Activated naive CD8-positive, alpha-beta T cell treated with anti-CD3 and anti-CD28 coated beads, Interleukin-2, amount 50 U/mL, for 24 hours (primary cell): ENCODE measurements at places on chromosomes 2 and 18.
A peak's percentile ranks its signal among the peaks of the same experiment; 100 is the strongest.

DNA sequence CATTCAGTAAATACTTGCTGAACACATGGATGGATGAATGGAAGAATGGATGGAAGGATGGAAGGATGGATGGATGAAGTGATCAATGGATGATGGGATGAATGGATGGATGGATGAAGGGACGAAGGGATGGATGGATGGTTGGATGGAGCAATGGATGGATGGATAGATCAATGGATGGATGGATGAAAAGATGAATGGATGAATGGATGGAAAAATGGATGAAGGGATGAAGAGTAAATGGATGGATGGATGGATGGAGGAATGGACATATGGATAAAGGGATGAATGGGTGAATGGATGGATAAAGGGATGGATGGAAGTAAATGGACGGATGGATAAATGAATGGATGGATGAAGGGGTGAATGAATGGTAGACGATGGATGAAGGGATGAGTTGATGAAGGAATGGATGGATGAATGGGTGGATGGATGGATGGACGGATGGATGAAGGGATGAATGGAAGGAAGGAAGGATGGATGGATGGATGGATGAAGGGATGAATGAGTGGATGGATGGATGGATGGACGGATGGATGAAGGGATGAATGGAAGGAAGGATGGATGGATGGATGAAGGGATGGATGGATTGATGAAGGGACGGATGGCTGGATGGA is 13.9 kb upstream of the ID2 start:
- H3K4me3 ChIP-seq: no peak overlapping the region
- peaks cover 23% of the 10 kb centered on the region for H3K4me1 ChIP-seq
- DNase-seq: no peak
- no peaks in the 10 kb centered on the region for H3K36me3 ChIP-seq

DNA sequence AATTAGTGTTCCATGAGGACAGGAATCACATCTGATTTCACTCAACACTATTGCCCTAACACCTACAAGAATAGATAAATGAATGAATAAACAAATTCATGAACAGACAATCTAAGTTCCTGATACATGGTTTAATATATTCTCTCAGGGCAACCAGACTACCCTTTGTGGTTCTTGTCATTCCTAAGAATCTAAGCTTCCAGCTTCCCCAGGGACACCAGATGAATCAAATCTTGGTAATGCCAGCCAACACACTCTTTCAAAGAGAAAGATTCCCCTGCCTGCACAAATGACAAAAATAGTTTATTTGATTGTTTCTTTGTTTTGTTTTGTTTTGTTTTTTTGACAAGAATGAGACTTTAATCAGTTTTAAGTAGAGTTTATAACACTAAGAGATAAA is 237.5 kb upstream of the CHAC2 start:
- H3K27me3 ChIP-seq: peaks cover 7% of the 10 kb centered on the region
- H3K4me3 ChIP-seq: no peak overlapping the region
- no peaks in the 10 kb centered on the region for H3K36me3 ChIP-seq
- no peaks in the 10 kb centered on the region for H3K4me1 ChIP-seq
- DNase-seq: no peak

DNA sequence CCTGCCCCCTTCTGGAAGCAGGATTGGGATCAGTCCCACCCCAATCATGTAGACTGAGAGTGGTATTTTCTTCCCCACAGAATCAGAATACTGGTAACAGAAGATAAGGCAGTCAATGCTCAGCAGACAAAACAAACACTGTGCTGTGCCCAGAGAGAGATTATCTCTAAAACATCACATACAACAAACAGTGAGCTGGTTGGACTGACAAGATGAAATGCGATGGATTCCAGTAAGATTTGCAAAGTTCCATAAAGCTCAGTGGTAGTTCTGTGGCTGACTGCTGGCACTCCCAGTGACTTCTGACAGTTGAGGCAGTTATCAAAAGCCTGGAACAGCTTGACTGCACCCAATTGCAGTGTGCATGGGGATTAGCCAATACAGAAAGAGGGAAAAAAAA is 311.5 kb upstream of the MGAT5 start:
- no peak overlapping the region for H3K27ac ChIP-seq
- no peaks in the 10 kb centered on the region for H3K4me1 ChIP-seq

- H3K27ac ChIP-seq: no peak overlapping the region
- H3K27me3 ChIP-seq: peaks cover 5% of the 10 kb centered on the region
- no peak for DNase-seq
- H3K4me1 ChIP-seq: no peaks in the 10 kb centered on the region
- no peaks in the 10 kb centered on the region for H3K36me3 ChIP-seq
These were observed 407.9 kb downstream of the HRH4 start for GRCh38 chr18:24868311-24868710.

- H3K4me3 ChIP-seq: no peak overlapping the region
- H3K27me3 ChIP-seq: no peaks in the 10 kb centered on the region
- H3K27ac ChIP-seq: no peak overlapping the region
- no peak for DNase-seq
- H3K36me3 ChIP-seq: no peaks in the 10 kb centered on the region
- no peaks in the 10 kb centered on the region for H3K4me1 ChIP-seq
These were observed 130.5 kb downstream of the DYSF start for GRCh38 chr2:71583876-71584275.

- no peaks in the 10 kb centered on the region for H3K4me1 ChIP-seq
- peaks cover 8% of the 10 kb centered on the region for H3K27me3 ChIP-seq
- no peak overlapping the region for H3K27ac ChIP-seq
- DNase-seq: no peak
These were observed 338.6 kb downstream of the STK39 start for GRCh38 chr2:167908786-167909185.

DNA sequence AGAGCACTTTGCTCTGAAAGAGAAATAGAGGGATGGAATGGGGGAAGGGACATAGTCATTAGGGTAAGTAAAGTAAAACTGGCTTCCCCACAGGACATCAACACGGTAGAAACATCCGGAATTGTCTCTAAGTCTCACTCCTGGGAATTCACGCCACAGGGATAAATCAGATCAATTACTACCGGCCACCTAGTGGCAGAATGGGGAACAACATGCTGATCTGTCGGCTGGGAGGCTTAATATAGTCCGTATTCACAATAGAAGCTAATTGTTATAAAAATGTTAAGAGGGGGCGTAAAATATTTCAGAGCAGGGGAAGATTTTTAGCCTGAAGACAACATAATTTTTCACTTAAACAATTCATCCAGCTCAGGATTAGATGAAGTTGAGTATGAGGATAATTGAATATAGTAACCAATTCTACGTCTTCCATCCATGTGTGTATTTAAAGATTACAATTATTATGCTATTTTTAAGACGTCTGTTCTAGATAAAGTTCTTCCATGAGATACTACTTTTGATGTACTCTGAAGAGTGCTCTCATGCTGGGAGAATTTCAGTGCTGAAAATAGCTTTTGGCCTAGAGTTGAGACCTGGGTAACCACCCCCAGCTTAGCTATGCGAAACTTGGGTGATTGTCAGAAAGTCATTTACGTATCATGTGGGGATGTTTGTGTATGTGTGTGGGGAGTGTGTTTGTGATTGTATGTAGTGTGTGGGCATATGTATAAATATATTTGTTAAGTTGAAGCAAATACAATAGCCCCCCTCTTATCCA is 65.7 kb downstream of the LRRTM1 start:
- H3K27me3 ChIP-seq: no peaks in the 10 kb centered on the region
- no peak overlapping the region for H3K4me3 ChIP-seq
- peak; percentile 18 for DNase-seq
- H3K4me1 ChIP-seq: no peaks in the 10 kb centered on the region
- H3K36me3 ChIP-seq: no peaks in the 10 kb centered on the region

DNA sequence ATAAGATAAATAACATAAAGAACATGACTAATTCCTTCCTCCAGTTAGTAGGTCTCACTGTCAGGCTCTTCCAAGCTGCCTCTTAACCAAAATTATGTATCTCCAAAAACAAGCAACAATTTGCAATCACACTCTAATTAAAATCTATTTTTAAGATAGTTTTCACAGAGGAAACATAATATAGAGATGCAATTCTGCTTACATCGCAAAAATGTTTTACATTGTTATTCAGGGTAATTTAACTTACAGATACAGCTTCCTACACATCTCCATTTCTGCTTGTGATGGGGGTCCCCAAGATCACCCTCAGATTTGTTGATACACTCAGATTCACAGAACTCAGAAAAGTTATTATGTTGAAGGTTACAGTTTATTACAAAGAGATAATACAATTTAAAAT is 115.5 kb downstream of the DSC3 start:
- H3K4me1 ChIP-seq: no peaks in the 10 kb centered on the region
- no peak overlapping the region for H3K4me3 ChIP-seq
- H3K36me3 ChIP-seq: no peaks in the 10 kb centered on the region
- no peaks in the 10 kb centered on the region for H3K27me3 ChIP-seq
- H3K27ac ChIP-seq: no peak overlapping the region

DNA sequence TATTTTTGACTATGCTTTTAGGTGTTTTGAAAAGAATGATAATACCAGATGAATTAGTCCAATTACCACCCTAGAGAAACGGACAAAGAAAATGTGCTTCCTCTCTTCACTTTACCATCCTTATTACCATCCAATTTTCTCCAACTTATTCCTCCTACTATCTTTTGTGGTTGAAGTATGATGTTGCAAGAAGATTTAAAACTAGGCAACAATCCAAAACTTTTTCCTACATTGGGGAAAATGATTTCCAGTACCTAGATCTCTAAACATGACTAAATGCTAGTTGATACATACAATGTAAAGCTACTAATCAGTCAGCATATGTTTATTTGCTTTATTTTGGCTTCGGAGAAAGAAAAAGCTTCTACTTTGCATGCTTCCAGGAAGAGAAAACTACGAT is 355.0 kb upstream of the LYPD1 start:
- no peaks in the 10 kb centered on the region for H3K4me1 ChIP-seq
- H3K36me3 ChIP-seq: no peaks in the 10 kb centered on the region
- H3K27ac ChIP-seq: no peak overlapping the region
- no peak overlapping the region for H3K4me3 ChIP-seq
- H3K27me3 ChIP-seq: no peaks in the 10 kb centered on the region

GRCh38 chr18:12012697-12013096 is 31.4 kb downstream of the IMPA2 start:
- DNase-seq: no peak
- no peaks in the 10 kb centered on the region for H3K4me1 ChIP-seq
- no peak overlapping the region for H3K4me3 ChIP-seq
- H3K27ac ChIP-seq: no peak overlapping the region
